ENCODE measurements at places on chromosomes 1 and 21.

- no peak for DNase-seq
Measured at GRCh38 chr1:92362970-92363369, 64.1 kb downstream of the RPAP2 start.

GRCh38 chr1:1347663-1348419 is 1.4 kb downstream of the DVL1 start:
- no peak for DNase-seq

GRCh38 chr1:165365341-165365740 is 8.8 kb upstream of the LMX1A start:
- DNase-seq, result no peak

DNA sequence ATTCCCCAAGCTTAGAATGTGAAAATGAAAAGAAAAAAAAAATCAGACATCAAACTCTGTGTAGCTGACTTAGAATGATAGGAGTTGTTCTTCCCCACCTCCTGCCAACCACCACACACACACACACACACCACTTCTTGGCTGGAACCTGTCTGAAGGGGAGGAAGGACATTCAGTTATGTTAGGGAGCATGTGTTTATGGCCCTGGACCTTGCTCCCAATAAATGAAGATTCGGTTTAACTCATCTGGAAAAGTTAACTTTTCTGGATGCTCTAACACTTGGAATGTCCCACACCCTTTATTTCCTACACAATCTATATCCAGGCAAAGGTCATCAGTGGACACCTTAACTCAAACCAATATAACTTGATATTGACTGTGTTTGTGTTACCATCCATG is 112.4 kb downstream of the DAB1 start:
- DNase-seq, result no peak

GRCh38 chr1:226496453-226497015 is 52.0 kb upstream of the STUM start:
- DNase-seq, result no peak

DNA sequence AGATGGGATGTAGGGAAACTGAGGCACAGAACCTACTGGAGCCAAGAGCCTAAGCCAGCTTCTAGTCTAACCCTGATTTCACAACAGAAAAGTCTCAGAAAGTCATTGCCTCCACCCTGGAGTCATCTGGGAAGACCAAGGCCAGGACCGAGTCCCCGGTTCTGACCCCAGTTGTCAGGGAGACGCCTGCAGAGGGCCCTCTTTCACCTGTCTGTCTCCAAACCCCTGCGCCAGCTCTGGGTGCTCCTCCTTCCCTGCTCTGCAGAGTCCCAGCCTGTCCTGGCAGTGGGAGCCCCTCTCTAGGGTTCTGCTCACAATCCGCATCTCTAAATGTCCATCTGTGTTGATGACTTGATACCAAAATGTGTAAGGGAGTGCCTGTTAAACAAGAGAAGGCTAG is 149.7 kb downstream of the PGBD5 start:
- DNase-seq, result no peak

- no peak for DNase-seq
Measured at GRCh38 chr1:235207209-235207565, 46.1 kb upstream of the RBM34 start.

GRCh38 chr1:178412400-178412770 is 84.4 kb downstream of the CLEC20A start:
- no peak for DNase-seq

GRCh38 chr1:45009956-45010854 is 919 bp downstream of the HECTD3 start:
- DNase-seq, result no peak

GRCh38 chr1:27372808-27373690 is 1.6 kb downstream of the FCN3 start:
- DNase-seq, result no peak

- no peak for DNase-seq
Measured at GRCh38 chr1:177511036-177511435, 340.3 kb downstream of the BRINP2 start.

- no peak for DNase-seq
Measured at GRCh38 chr1:197200272-197200899, 53.9 kb upstream of the ASPM start.

GRCh38 chr1:234923626-234924025 is 205.0 kb downstream of the TOMM20 start:
- DNase-seq, result no peak

GRCh38 chr1:45739137-45739536 is 11.3 kb downstream of the IPP start:
- no peak for DNase-seq

- no peak for DNase-seq
Measured at GRCh38 chr1:233704170-233704897, 90.4 kb downstream of the KCNK1 start.

DNA sequence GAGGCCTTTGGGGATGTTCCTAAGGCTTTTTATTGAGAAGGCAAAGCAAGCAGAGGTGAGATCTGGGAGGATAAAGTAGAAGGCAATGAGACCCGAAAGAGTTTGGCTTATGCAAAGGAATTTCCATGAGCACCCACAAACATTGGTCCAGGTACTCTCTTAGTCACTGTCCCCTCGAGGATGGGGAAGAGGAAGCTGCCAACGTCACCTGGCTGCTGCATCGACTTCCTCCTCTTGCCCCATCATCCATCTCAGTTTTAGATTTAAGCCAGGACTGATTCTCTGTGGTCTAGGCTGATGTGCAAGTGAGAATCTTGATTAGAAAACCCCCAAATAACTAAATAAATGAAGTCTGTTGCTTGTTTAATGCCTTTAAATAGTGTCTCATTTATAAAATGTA is 28.7 kb downstream of the RUNX1 start:
- DNase-seq, result no peak

DNA sequence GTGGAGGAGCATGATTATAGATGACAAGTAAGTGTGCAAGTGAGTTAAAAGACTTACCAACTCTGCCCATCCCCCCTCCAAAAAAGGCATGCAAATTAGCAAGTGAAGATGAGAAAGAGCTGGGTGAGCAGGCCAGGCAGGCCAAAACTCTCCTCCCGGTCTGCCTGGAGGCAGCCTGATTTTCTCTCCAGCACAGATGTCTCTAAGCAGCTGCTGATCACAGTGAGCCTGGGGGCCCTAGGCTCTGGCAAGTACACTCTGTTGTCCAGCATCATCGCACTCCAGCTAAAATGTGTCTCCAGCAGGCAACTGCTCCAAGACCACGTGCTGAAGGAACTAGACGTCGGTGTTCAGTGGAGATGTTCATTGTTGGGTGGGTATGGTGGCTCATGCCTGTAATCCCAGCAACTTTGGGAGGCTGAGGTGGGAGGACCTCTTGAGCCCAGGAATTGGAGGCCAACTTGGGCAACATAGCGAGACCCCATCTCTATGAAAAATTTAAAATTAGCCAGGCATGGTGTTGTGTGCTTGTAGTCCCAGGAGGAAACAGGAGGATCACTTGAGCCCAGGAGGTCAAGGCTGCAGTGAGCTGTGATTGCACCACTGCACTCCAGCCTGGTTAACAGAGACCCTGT is 56.7 kb upstream of the PUM1 start:
- DNase-seq, result no peak

DNA sequence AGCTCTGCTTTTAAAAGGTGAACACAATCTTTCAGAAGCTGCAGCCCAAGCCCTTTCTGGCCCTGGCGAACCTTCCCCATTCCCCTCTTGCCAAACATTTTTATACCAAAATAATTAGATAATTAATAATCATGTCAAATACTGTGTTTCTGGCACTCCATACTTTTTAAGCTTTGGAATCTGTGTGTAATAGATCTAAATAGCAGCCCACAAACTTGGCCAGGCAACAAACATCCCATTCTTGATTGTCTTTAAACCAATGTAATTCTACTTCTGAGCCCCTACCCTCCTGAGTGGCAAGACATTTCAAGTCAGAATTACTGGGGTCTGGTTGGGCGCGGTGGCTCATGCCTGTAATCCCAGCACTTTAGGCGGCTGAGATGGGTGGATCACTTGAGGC is 137.7 kb downstream of the NAV1 start:
- DNase-seq, result no peak

DNA sequence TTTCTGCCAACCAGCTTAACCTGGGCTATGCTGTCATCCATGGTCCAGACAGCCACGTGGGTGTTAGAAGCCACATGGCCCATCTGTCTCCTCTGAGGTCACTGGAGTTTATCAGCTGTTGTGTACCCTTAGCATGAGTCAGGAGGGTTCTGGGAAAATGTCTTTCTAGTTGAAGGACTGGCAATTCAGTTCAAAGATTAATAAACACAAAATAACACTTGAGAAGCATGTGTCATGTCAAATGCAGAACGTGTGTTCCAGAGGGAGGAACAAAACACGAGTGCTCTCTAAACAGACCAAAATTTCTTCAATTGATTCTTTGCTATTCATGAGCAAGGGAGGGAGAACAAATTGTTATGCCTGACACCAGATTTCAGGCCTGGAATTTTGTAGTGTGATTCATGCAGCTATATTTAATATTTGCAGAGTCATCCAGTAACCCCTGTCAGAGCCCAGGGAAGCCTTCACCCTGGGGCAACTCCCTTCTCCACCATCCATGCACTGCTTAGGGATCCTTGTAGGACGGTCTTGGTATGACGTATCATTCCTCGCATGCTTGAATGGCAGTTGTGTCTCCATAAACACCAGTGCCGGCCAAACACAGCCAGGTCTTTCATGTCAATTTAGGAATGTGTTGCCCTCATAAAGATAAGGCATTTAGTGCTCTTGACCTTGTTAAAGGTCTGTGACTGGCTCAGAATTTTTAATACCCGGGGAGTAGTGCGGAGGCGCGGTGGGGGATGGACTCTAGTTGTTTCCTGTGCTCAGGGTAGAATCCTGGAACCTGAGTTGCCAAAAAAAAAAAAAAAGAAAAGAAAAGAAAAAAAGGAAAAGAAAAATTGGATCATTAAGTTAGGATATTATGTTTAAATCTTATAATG is 27.7 kb upstream of the DYRK1A start:
- DNase-seq, result peak; percentile 10

DNA sequence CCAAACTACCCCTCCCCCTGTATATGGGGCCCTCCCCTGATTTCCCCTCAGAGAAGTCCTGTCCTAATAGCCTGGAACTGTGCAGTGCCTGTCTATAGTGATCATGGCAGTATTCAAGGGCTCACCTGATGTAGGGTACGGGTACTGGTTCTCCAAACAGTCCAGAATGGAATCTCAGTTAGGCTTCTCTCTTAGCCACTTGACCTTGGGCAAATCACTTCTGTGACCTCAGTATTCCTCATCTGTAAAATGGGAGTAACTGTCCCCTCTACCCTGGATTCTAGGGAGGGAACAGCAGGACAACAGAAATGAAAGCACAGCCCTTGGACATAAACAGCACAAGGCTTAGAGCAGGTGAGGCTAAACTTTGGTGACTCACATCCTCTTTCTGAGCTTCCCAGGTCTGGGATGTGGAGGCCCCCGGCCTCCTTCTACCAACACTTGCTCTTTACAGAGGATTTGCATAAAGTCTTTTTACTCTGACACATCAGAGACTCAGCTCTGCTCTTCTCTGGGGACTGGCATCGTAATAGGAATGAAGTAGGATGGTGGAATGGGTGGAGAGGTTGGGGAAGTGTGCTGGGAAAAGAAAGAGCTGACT is 20.0 kb upstream of the PDZK1IP1 start:
- no peak for DNase-seq

- DNase-seq, result no peak
Measured at GRCh38 chr1:162397039-162397448, 14.9 kb downstream of the SH2D1B start.

GRCh38 chr1:174008269-174008668 is 13.9 kb downstream of the RC3H1 start:
- DNase-seq, result no peak

GRCh38 chr1:60969971-60970509 is 112.3 kb upstream of the NFIA start:
- no peak for DNase-seq

- DNase-seq, result no peak
Measured at GRCh38 chr1:218553197-218553596, 208.1 kb downstream of the TGFB2 start.

DNA sequence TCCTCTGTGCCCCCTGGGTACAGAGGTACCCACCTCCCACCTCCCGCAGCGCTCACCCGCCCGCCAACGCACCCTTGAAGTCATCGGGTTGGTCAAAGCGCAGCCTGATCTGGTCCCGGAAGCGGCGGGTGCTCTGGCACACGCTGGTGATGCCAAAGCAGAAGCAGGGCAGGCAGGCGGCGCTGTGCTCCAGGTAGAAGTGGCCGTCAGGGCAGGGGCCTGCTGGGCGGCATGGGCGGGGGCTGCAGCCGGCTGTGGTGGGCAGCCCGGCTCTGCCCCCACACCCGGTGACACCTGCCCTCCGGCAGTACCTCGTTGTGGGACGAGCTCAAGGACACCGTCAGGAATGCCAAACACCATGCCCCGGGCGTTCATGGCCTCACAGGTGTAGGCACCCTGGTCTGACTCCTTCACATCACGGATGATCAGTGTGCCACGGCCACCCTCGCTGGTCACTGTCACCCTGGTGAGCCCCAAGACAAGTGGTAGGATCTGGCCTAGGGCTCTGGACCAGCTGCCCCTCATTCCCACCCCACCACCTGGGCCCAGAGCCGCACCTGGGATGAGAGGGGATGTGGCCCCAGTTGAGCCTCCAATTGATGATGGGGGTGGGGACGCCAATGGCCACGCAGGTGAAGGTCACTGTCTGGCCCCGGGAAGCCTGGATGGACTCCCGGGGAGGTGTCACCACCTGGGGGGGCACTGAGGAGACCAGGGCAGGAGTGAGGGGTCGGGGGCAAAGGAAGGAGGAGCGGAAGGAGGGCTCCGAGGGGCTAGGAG is 52.5 kb downstream of the HSPG2 start:
- DNase-seq, result no peak

DNA sequence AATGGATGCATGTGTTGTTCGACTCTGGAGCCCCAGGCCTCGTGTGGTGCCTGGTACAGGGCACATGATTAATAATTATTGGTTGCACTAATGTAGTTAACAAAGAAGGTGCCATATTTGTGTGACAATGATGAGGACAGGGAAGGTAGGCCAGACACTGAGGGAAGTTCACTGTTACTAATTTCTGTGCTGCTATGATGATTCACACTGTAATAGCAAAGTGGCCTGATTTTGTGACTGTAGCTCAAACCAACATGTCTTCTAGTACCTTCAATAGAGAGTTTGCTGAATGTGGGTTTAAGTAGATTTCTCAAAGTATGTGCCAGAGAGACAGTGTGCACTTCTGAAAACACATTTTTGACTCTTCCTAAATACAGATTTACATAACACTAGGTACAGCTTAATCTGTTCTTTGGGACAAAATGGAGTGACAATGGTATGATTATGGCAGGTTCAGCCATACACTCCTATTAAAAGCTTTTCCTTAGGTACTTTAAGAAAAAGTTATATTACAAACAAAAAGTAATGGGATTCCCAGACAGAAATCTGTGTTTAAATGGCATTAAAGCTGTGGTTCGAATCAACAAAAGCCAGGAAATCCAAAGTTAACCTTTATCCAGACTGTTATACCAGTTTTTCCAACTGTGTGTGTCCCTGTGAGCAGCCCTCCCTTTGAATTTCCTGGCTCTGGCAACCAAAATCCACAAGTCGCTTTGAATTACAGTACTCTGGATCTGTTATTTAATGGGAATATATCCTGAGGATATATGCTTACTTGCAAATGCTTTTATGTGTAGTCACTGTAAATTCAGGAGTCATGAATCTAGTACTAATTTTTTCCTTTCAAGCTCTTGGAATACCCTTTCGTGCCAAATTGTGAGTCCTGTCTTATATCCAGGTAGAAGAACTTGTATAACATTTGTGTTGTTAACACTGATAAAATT is 277.1 kb upstream of the SGIP1 start:
- DNase-seq, result no peak

GRCh38 chr1:183586926-183587325 is 3.3 kb downstream of the NCF2 start:
- no peak for DNase-seq

GRCh38 chr1:171805395-171806115 is 24.1 kb downstream of the METTL13 start:
- no peak for DNase-seq

Measured in left renal cortex interstitium (tissue), 4 donors.